ENCODE measurements at places on chromosomes 2 and 18.

GRCh38 chr18:24605444-24605843, 145.0 kb downstream of the HRH4 start:
- DNase-seq: no peak

DNA sequence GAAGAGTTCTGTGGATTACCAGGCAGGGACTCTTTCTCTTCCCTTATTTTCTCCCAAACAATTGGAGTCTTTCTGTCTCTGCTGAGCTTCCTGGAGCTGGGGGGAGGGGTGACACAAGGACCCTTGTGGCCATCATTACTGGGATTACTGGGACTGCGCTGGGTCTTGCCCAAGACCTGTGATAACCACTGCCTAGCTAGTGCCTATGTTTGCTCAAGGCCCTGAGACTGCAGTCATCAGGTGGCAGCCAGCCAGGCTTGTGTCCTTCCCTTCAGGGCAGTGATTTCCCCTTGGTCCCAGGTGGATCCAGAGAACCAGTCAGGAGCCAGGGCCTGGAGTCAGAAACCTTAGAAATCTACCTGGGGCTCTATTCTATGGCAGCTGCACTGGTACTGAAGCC, 355.6 kb downstream of the PARD3B start:
- no peak for DNase-seq

- DNase-seq: no peak
Measured at GRCh38 chr2:16264931-16265540, 324.7 kb downstream of the MYCN start.

- no peak for DNase-seq
Measured at GRCh38 chr2:175684466-175684865, 317.6 kb downstream of the LNPK start.

GRCh38 chr2:134412639-134412999, 158.7 kb downstream of the MGAT5 start:
- DNase-seq: no peak

DNA sequence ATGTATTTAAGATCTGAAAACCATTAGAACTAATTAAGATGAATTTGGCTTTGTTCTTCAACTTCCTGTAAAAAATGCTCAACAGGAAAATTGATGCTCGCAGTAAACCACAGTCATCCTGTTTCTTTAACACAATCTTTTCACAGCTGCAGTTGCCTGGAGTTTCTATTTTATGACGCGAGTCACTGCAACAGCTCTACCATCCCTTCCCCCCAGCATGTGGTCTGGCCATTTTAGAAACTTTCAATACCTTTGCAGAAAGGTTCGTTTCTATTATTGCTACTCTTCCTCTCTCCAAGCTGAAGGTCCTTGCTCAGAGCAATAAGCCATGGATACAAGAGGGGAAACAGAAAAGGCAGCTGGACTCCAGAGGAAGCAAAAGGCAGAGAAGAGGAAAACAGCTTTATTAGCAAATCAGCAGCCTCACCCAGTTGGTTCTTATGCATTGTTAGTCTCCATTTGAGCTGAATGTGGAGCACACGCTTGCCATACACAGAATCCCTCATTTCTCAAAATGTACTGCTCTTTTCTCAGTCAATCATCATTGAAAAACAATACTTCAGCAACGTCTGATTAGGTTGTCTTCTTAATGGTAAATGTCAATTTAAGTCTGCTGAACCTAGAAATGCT, 3.9 kb downstream of the WIPF1 start:
- DNase-seq: peak; percentile 50

DNA sequence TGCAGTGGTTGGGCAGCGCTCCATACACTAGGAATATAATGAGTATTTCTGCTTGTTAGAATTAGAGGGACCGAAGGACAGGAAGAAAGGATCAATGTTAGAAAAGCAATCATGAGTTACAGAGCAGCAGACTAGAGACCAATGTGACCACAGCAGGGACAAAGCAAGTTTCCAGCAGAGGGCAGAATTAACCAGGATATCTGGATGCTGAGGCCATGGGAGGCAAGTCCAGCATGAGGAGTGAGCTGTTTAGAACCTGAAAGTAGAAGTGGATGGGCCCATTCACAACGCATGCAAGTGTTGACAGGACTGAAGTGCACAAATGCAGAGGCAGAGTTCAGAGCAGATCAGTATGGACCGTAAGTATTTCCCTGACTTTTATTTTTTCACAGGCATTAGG, 910.4 kb upstream of the GYPC start:
- no peak for DNase-seq

DNA sequence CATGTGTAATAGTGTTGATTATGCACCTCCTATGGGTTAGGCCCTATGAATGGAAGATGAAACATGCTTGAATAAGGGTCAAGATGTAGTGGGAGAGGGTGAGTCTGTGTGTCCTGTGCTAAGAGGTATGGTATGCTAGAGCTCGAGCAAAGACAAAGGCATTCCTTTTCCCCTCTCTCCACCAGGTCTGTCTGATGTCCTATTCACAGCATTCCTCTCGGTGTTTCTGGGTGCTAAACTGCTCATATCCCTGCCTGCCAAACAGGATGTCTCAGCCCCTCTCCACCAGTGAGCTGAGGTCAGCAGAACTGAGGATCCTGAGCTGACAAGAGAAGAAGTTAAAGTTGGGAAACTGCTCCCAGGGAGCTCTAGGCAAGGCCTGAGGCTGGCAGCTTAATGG, 344.9 kb downstream of the TSN start:
- DNase-seq: no peak

DNA sequence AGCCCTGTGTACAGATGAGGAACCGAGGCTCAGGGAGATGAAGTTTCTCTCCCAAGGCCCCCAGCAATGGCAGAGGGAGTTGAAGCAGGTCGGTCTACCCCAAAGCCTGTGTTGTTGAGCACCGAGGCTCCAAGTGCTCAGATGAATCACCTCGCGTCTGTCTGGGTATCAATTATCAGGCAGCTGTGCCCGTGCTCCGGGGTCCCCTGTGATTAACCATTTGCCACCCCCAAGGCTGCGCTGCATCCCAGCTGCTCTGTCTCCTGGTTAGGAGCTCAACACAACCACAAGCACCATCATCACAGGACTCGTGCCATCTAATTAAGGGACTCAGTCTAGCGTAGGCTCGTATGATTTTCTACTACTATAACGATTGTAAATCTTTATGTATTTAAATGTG, 27.1 kb downstream of the LIPG start:
- no peak for DNase-seq

DNA sequence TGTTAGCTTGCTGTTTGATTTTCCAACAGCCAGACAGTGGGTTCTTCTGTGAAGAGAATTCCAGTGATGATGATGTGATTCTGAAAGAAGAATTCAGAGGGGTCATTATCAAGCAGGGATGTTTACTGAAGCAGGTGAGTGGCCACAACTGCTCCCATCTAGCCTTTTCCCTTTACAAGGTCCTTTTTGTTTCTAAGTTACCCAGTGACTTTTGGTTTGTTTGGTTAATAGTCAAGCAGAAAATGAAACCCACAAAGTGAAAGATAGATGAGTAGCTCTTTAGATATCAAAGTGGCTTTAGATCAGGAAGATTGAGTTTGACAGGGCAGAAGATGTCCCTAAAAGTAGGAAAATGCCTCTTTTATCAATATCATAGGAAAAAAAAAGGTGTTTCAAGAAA, 23.3 kb downstream of the PLEK start:
- no peak for DNase-seq

DNA sequence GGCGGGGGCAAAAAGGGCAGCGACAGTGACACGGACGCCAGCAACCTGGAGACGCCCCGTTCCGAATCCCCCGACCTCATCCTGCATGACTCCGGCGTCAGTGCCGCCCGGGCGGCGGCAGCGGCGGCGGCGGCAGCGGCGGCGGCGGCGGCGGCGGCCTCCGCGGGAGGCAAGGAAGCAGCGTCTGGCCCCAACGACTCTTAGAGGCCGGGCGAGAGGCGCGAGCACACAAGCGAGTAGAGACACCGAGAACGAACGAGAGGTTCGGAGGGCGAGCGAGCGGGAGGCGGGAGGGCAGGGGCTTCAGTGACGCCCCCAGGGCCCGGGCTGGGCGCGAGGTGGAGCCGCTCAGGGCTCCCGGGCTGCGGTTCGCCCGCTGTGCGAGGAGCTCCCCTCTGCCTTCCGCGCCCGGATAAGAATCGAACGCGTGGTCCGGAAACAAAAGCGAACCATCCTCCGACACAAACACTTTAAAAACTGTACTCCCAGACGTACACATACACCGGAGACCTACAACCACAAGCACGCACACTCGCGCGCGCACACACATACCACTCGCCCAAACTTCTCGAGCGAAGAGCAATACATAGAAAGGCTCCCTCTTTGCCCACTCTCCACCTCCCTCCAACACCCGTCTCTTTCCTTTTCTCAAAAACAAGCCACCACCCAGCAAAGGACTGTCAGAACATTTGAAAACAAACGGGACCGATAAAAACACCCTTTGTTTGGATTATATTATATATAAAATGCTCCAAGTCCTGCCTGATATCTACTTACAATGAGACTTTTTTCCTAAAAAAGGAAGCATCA, 2.8 kb downstream of the SP9 start:
- DNase-seq: no peak

DNA sequence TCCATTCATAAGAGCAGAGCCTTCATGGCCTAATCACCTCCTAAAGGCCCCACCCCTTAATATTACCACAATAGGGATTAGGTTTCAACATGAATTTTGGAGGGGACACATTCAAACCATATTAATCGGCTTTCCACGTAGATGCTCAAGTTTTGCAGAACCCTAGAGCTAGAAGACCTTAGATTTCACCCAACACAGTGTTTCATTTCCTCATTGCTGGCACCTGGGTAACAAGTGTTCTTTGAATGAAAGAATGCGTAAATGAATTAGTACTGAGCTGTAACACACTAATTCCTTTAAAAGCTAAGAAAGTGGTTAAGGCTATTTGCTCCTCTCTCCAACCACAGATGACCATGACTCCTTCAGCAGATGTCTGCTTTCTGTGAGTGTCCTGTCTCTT, 252.5 kb downstream of the SMAD2 start:
- no peak for DNase-seq

GRCh38 chr18:29459972-29460371, 1283.0 kb upstream of the CDH2 start:
- no peak for DNase-seq

DNA sequence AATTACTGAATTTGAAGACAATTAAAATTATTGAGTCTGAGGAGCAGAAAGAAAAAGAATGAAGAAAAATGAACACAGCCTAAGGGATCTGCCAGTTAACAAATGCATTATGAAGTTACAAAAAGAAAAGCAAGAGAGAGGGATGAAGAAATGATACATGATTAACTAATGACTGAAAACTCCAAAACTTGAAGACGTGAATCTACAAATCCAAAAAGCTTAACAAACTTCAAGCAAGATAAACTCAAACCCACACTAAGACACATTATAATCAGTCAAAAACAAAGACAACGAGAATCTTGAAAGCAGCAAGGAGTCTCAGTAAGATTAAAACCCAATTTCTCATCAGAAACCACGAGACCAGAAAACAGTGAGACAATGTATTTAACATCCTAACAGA, 15.6 kb downstream of the RPRD1A start:
- no peak for DNase-seq

DNA sequence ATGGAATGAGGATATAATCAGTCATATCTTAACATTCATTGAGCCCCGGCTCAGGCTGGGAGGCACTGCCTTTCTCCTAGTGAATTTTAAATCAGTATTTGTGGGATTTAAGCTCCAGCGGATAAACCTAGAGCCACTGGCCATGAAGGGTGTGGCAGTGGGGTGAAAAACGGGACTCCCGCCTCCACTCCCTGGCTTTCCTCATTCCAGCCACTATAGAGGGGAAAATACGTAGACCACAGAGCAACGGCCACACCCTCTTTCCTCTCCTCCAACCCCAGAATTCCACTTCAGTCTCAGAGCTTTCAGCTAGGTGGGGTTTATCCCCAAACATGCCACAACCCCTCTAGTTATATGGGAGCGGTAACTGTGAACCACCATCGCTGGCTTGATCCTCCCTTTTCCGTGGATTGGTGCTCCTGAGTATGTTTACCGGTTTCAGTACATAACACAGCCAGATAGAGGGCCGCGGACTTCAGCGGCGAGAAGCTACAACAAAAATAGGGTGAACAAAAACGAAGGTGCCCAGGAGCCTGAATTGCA, 70.6 kb upstream of the ITGB6 start:
- no peak for DNase-seq

- no peak for DNase-seq
Measured at GRCh38 chr2:200380833-200381542, 74.5 kb downstream of the SPATS2L start.

- DNase-seq: peak; percentile 43
Measured at GRCh38 chr2:239035361-239035814, 187.5 kb downstream of the TWIST2 start.

DNA sequence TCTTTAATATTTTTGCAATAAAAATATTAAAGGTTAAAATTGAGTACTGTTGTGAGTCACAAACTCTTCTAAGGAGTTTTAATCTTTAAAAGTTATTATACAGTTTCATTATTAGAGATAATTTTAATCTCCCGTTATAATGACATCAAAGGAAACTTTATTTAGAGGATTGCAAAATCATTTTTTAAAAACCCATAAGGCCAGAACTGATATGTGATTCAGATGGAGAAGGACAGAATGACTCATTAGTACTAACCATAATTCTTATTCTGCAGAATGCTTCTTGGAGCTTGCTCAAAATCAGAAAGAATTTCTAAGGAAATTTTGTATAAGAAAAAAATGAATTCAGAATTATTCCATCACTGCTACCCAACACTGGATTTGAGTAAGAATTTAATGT, 12.5 kb upstream of the HNRNPLL start:
- DNase-seq: no peak

DNA sequence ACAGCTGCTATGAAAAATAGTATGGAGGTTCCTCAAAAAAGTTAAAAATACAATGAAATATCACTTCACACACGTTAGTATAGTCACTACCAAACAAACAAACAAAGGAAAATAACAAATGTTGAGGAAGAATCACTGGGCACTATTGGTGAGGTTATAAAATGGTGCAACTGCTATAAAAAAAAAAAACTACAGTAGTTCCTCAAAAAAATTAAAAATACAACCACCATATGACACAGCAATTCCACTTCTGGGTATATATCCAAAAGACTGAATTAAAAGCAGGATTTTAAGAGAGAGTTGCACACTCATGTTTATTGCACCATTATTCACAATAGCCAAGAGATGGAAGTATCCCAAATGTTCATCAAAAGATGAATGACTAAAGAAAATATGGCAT, 80.9 kb upstream of the POU3F3 start:
- DNase-seq: no peak

DNA sequence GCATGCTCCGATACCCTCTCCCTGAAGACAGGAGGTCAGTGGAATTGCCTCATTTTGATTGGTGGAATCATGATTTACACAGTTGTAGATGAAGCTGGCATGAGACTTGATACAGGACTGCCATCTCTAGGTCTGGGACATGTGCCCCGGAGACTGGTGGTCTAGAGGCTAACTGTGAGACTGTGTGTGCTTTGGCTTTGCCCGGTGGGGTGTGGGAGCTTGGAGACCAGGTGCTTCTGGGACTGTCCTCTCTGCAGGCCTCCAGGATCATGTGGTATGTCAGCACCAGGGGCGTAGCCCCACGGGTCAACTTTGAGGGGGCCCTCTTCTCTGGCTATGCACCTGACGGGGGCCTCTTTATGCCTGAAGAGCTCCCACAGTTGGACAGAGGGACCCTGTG, 2.7 kb downstream of the THNSL2 start:
- DNase-seq: no peak
